ENCODE measurements at places on chromosomes 7 and 10. TPM values are rescaled to one million over a fixed set of nuclear protein-coding genes. Genes with fewer than 3 reads are reported as not detected.

The EVX1 gene
- 0.07 TPM for total RNA-seq

The MSS51 gene
- 0.48 TPM for total RNA-seq

The ASZ1 gene
- total RNA-seq: not detected

The SVIL gene
- 22.7 TPM for total RNA-seq

The SPOCK2 gene
- 0.42 TPM for total RNA-seq

The GLRX3 gene
- total RNA-seq: 225 TPM

The PAOX gene
- 0.92 TPM for total RNA-seq

The IGF2BP3 gene
- 26.0 TPM for total RNA-seq

The FOXK1 gene
- 12.4 TPM for total RNA-seq

The FAM13C gene
- total RNA-seq: not detected

The PDAP1 gene
- 169 TPM for total RNA-seq

The WIPF3 gene
- total RNA-seq: 0.53 TPM

The MAD1L1 gene
- total RNA-seq: 19.9 TPM

The UPK3B gene
- total RNA-seq: 17.4 TPM

The CPN1 gene
- 0.20 TPM for total RNA-seq

The TLX1 gene
- not detected for total RNA-seq

The CELF2 gene
- 0.02 TPM for total RNA-seq

The TMEM213 gene
- not detected for total RNA-seq

The TIMM23 gene
- 152 TPM for total RNA-seq

The CCDC172 gene
- total RNA-seq: not detected

The RBP3 gene
- not detected for total RNA-seq

The SPDYE1 gene
- total RNA-seq: not detected

The DENND2A gene
- 0.25 TPM for total RNA-seq

The AKR1D1 gene
- total RNA-seq: not detected

The ITIH5 gene
- 0.08 TPM for total RNA-seq

The MYL7 gene
- total RNA-seq: not detected

The BLNK gene
- total RNA-seq: not detected

Measured in A549 treated with CpdA at 1 μM for 4 hours (cell line).